ENCODE measurements at places on chromosomes 2 and 18.

GRCh38 chr2:158539176-158540005, 82.6 kb downstream of the PKP4 start:
- peak overlapping the region; percentile 82 for H3K27ac ChIP-seq
- H3K4me3 ChIP-seq: no peak overlapping the region
- DNase-seq: no peak
- H3K27me3 ChIP-seq: no peaks in the 10 kb centered on the region
- peaks cover 20% of the 10 kb centered on the region for H3K4me1 ChIP-seq

DNA sequence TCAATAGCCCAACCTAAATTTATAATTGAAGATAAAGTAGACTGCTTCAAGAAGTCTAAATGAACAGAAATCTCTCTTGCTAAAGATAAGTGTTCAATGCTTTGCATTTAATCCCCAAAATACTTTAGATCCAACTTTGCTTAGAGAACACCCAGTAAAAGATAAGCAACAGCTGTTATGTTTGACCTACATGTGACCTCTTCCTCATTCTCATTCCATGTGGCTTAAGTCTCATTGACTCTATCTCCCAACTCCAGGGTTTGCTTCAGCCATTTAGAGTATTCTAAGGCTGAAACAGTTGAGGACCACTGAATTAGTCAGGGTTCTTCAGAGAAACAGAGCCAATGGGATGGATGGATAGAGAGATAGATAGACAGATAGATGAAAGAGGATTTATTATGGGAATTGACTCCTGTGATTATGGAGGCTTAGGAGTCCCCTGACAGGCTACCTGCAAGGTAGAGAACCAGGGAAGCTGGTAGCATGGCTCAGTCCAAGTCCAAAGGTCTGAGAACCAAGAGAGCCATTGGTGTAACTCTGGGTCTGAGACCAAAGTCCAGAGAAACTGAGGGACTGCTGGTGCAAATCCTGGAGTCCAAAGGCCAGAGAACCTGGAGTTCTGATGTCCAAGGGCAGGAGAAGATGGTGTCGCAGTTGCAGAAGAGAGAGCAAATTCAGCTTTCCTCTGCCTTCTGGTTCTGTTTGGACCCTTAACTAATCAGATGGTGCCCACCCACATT, 32.1 kb downstream of the CRYGD start:
- no peak for DNase-seq
- H3K27me3 ChIP-seq: no peaks in the 10 kb centered on the region
- peak overlapping the region; percentile 62 for H3K27ac ChIP-seq
- no peak overlapping the region for H3K4me3 ChIP-seq
- H3K36me3 ChIP-seq: no peaks in the 10 kb centered on the region

DNA sequence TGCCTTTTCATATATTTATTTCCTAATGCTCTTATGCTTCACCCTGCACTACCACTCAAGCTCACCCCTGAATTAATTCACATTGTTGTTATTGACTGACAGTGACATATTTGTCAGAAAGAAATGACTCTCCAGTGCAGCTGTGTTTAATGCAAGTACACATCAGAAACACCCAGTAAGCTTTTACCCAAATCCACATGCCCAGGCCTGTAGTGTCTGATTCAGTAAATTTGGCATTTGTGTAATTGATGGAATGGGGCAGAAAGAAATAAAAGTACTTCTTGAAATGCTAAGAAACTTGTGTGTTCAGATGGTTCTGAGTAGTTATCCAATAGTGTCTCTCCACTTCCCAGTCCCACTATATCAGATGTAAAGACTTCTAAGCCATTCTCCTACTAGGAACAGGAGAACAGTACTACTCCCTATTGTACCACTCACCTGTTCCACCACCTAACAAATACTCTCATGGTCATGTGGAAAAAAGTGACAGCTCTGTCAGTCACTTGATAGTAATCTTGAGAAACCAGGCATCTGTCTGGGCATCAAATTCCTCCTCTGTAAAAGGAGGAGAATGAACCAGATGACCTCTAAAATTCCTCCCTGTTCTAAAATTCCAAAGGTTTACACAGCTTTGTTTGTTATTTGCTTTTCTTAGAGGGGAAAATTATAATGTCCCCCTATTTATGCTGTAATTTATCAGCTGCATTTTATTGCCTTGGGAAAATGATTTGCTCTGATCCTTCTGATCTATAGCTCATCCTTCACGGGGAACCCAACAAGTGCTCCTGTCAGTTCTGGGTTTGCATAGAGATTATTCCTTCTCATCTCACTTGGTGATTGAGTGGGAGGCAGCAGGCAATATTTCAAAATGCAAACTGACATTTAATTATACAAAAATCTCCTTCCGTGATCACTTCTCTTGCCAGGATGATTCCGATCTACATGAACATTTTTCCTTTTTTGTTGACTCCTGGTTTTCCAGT, 70.9 kb downstream of the ZNF385B start:
- DNase-seq: no peak
- no peak overlapping the region for H3K27ac ChIP-seq
- H3K36me3 ChIP-seq: no peaks in the 10 kb centered on the region
- no peaks in the 10 kb centered on the region for H3K27me3 ChIP-seq

DNA sequence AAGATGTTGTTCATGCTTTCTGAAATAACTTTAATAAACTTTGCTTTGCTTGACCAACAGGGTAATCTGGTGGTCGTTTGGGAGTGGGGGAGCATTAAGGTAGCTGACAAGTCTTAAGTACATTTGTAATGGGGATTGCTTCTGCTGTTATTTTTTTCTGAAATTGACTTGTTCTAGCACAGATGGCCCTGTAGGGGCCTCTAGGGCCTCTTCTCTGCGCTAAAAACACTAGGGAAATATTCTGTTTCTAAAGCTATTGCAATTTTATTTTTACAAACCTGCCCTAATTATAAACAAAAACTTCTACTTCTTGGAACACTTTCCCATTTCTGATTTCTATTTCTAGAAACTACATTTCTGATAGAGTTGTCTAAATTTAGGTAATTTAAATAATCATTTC, 191.3 kb upstream of the KCNJ3 start:
- no peaks in the 10 kb centered on the region for H3K36me3 ChIP-seq
- no peaks in the 10 kb centered on the region for H3K27me3 ChIP-seq
- peaks cover 8% of the 10 kb centered on the region for H3K4me1 ChIP-seq
- no peak overlapping the region for H3K27ac ChIP-seq
- DNase-seq: no peak
- no peak overlapping the region for H3K4me3 ChIP-seq

- H3K4me1 ChIP-seq: peaks cover 7% of the 10 kb centered on the region
- H3K4me3 ChIP-seq: no peak overlapping the region
- peaks cover 15% of the 10 kb centered on the region for H3K27me3 ChIP-seq
- no peaks in the 10 kb centered on the region for H3K36me3 ChIP-seq
- H3K27ac ChIP-seq: no peak overlapping the region
Observed at GRCh38 chr2:70999362-70999761, 4.7 kb upstream of the TEX261 start.

DNA sequence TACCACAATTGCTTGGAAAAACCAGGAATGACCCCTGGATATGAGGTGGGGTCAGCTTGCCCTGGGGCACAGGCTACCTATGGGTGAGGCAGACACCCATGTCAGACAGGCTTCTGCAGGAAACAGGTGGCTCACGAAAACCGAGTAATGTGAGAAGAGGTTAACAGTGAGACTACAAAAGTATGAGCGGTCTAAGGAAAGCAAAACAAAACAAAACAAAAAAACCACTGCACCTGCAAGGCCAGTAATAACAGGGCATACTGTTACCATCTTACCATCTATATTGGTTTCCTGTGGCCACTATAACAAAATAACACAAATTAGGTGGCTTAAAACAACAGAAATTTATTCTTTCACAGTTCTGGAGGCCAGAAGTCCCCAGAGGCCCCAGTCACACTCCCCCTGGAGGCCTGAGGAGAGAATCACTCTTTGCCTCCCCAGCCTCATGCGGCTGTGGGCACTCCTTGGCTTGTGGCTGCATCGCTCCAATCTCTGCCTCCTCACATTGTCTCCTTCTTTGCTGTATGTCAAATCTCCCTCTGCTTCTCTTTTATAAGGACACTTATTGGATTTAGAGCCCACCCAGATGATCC, 86.6 kb upstream of the EPC2 start:
- H3K36me3 ChIP-seq: no peaks in the 10 kb centered on the region
- DNase-seq: no peak
- H3K27me3 ChIP-seq: no peaks in the 10 kb centered on the region
- H3K4me3 ChIP-seq: no peak overlapping the region
- H3K27ac ChIP-seq: no peak overlapping the region

- H3K4me1 ChIP-seq: no peaks in the 10 kb centered on the region
- H3K36me3 ChIP-seq: no peaks in the 10 kb centered on the region
- H3K27ac ChIP-seq: no peak overlapping the region
Observed at GRCh38 chr2:100513650-100514049, 43.4 kb downstream of the NMS start.

DNA sequence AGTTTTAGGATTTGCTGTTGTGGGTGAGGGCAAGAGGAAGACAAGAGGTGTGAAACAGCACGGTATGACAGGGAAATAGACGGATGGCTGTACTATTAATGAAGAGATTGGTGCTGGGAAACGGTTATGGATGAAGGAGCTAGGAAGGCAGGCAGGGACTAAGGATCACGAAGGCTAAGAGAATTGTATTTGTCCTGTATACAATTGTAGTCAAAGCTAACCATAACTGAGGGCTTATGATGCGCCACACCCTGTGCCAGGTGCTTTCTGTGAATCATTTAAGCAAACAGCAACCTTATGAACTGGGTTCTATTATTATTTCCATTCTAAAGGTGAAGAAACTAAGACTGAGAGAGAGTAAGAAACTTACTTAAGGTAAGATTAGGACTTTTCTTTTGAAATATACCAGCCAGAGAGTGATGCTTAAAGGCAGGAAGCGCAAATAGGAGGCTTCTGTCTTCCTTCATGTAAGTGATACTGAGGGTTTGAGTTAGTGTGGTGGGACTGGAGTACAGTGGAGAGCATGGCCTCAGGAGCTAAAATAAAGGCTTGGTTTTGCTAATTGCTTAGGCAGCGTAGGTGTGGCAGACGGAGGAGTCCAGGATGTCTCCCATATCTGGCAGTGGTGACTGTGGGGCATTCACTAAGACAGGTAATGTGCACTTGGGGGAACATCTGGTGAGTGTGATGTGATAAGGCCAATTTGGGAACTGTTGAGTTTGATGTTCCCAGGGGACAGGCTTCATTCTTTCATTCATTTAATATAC, 85.8 kb downstream of the PLEKHM3 start:
- H3K36me3 ChIP-seq: peaks cover 8% of the 10 kb centered on the region
- H3K4me3 ChIP-seq: no peak overlapping the region
- H3K27ac ChIP-seq: no peak overlapping the region
- H3K4me1 ChIP-seq: no peaks in the 10 kb centered on the region
- no peak for DNase-seq

- no peaks in the 10 kb centered on the region for H3K27me3 ChIP-seq
- H3K27ac ChIP-seq: no peak overlapping the region
- H3K4me1 ChIP-seq: peaks cover 2% of the 10 kb centered on the region
- no peaks in the 10 kb centered on the region for H3K36me3 ChIP-seq
- H3K4me3 ChIP-seq: no peak overlapping the region
Observed at GRCh38 chr2:5360081-5360480, 332.1 kb upstream of the SOX11 start.

- no peak overlapping the region for H3K27ac ChIP-seq
- DNase-seq: no peak
- no peaks in the 10 kb centered on the region for H3K4me1 ChIP-seq
- H3K27me3 ChIP-seq: no peaks in the 10 kb centered on the region
- H3K4me3 ChIP-seq: no peak overlapping the region
Observed at GRCh38 chr2:206845877-206846276, 80.5 kb downstream of the FASTKD2 start.

GRCh38 chr2:80591233-80591632, 286.7 kb upstream of the LRRTM1 start:
- DNase-seq: no peak
- no peaks in the 10 kb centered on the region for H3K36me3 ChIP-seq
- H3K27me3 ChIP-seq: peaks cover 5% of the 10 kb centered on the region
- H3K4me1 ChIP-seq: no peaks in the 10 kb centered on the region

- H3K4me3 ChIP-seq: no peak overlapping the region
- peaks cover 15% of the 10 kb centered on the region for H3K4me1 ChIP-seq
- no peak for DNase-seq
- H3K27ac ChIP-seq: peak overlapping the region; percentile 84
Observed at GRCh38 chr2:16840496-16841172, 175.0 kb upstream of the CYRIA start.

DNA sequence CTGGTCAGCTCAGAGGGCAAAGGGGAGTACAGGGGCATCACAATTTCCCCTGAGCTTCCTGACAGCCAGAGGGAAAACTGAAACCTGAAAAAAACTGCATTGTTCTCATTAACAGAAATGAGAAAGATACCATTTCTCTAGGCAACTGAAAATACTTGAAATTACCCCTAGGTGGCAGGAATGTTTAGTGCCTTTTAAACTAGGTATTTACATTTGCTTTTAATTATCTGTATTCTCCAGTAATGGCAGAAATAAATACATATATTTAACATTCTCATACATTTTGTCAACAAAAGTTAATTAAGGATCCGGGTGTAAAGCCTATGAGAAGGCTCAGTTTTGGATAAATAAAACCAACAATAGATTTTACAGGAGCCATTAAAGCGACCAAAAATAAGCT, 34.5 kb downstream of the RPL31 start:
- H3K36me3 ChIP-seq: peaks cover 16% of the 10 kb centered on the region
- peaks cover 3% of the 10 kb centered on the region for H3K4me1 ChIP-seq
- no peak overlapping the region for H3K4me3 ChIP-seq
- DNase-seq: no peak

DNA sequence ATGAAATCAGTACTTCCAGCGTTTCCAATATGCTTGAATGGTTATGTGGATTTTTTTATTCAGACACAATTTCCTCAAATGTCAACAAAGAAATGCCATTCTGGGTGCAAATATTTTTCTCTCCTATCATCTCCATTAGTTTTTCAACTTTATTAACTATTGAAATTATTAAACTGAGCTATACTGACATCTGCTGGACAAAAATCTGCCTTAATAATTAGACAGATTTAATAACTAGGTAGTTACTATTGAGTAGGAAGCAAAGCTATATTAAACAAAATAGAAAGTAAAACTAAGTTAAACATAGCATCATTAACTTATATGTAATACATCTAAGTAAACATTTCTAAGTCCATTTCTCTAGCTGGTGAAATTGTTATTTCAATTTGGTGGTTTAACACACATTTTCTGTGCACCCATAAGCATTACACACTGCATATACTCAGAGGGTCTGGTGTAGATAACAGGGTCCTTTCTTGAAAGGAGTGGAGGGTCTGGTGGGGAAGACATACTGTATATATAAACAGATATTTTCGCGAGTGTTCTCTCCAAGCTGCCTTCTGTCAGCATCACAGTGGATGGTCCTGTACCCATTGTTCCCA, 77.0 kb downstream of the LANCL1 start:
- H3K4me1 ChIP-seq: peaks cover 1% of the 10 kb centered on the region
- peaks cover 2% of the 10 kb centered on the region for H3K27me3 ChIP-seq
- no peak overlapping the region for H3K27ac ChIP-seq
- DNase-seq: no peak
- no peak overlapping the region for H3K4me3 ChIP-seq

DNA sequence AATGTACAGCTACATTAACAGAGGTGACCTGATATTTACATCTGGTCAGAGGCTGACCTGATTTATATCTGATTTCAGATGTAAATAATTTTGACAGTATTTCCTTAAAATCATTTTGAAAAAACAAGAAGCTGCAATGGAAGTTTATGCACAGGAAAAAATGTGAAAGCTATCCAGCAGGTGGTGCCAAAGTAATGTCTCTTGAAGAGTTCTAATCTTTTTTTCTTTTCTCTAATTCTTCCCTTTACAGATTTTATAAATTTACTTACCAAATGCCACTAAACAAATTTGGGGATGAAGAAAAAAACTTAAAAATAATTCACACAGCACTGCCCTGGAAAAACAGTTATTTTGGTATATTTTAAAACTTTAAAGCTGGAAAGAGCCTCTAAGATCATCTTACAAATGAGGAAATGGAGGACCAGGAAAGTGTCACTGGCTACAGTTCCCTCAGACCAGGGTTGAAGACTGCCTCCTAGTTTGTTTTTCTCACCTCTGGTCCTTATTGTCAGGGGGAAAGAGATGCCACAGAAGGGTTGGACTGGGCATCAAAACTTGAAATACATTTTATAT, 16.4 kb upstream of the FBLN7 start:
- no peak overlapping the region for H3K4me3 ChIP-seq
- H3K4me1 ChIP-seq: no peaks in the 10 kb centered on the region
